ENCODE measurements at places on chromosomes 16 and 17.

- DNase-seq = no peak
These were observed 40.5 kb upstream of the DYNLRB2 start for GRCh38 chr16:80500116-80500859.

GRCh38 chr17:17507465-17508011 lies 11.3 kb upstream of the RASD1 start:
- no peak for DNase-seq

GRCh38 chr16:2404099-2404498 lies 25.1 kb upstream of the CCNF start:
- no peak for DNase-seq

DNA sequence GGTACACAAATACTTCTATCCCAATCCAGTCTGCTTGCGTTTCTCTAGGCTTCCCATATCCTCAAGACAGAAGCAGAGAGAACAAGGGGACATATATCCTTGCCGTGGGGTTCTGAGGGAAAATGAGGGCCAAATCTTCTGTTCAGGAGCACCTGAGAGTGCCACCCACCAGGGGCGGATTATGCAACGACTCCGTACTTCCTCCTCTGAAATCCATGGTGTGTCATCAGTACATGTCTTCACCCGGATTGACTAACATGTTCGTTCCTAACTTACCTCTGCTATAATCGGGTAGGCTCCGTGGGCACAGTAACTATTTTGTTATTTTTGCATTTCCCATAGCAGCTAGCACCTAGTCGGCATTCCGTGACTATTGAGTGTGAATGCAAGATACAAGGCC lies 7.8 kb upstream of the ZNF200 start:
- no peak for DNase-seq

DNA sequence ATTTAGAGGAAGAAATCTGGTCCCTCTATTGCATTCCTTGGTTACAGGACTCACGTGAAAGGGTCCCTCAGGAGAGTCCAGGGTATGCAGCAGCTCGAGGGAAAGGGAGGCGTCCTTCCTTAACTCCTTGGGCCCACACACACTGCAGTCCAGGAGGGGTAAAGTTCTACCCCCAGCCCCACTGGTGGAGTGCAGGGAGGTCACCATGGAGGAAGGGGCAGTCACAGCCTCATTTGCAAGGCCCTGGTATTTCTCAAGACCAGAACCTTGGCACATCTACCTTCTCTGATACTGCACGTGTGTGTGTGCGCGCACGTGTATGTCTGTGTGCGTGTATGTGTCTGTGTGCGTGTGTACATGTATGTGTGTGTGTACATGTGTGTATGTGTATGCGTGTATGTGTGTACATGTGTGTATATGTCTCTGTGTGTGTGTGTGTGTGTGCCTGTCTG lies 11.1 kb downstream of the HIC1 start:
- DNase-seq = no peak

DNA sequence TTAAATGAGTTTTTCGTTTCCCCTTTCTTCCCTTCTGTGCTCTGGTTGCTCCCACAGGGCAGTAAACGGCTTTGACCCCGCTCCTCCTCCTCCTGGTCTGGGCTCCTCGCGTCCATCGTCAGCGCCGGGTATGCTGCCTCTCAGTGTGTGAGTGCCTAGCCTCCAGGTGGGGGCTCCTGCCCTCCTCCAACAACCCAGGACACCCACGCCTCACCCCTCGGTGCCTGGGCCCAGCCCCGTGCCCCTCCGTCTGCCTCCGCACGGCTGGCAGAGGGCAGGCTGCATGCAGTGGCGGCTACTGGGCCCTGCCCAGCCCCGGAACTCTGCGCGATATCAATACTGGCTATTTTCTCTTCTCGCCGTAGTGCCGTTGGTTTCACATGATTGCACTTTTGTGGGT lies 31.2 kb downstream of the NDEL1 start:
- DNase-seq = no peak

DNA sequence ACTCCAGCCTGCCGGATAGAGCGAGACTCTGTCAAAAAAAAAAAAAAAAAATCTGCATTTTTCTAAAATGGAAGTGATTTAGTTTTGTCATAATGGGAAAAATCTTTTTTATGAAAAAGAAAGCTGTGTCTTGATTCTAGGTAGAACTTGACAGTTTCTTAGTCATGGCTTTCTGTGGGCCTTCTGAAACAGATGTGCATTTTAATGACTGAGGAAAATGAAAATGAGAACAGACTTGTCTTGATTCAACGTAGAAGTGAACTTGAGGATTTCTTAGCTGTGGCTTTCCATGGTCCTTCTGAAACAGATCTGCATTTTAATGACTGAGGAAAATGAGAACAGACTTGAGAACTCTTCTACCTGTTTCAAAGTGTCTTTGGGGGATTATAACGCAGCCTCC lies 171.7 kb downstream of the VPS53 start:
- DNase-seq = no peak

DNA sequence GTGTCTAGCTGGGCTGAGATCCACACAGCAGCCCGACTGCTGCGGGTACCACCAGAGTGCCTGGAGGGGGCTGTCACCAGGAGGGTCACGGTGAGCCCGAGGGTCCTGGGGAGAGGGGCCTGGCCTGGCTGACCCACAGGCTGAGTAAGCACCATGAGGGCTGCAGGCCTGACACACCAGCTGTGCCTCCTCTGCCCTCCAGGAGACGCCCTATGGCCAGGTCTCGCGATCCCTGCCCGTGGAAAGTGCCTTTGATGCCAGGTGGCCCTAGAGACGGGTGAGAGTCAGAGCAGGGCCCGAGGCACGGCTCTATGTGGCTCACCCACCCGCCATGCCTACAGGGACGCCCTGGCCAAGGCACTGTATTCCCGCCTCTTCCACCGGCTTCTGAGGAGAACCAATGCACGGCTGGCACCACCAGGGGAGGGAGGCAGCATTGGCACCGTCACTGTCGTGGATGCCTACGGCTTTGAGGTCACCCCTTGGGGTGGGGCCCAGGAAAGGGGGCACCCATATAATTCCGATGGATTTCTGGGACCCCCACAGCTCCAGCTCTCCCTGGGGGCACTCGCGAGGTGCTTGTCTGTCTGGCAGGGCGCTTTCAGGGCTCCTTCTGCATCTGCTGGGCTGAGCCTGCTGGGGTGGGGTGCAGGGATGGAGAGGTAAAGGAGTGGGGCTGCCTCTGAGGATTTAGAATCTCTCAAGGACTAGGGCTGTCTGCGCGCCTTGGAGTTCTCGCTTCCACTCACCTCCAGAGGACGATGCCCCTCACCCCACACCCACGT lies 7.1 kb downstream of the MYO15B start:
- no peak for DNase-seq
